ENCODE measurements at places on chromosomes 3 and 15. TPM values are rescaled to one million over a fixed set of nuclear protein-coding genes. Genes with fewer than 3 reads are reported as not detected.

- peak; percentile 19 for DNase-seq
These were observed 75.2 kb upstream of the ACAD9 start for GRCh38 chr3:128804017-128804810.

DNA sequence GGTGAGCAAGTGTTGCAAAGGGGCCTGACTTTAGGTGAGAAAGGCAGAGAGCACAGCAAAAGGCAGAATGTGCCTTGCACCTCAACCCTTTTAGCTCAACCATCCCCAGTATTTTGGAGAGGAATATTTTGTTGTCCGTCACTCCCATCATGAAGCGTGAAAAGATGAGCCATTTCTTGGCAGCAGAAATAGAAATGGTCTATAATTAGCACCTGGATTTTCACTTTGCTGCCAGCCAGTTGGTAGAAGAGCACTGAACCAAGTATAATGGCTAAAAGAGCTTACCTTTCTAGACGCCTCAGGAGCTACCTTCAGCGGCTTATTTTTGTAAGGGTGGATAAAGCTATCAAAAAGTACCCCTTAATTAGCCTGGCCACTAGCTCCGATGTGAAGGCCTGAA, 406.7 kb downstream of the OCA2 start:
- no peak for DNase-seq

DNA sequence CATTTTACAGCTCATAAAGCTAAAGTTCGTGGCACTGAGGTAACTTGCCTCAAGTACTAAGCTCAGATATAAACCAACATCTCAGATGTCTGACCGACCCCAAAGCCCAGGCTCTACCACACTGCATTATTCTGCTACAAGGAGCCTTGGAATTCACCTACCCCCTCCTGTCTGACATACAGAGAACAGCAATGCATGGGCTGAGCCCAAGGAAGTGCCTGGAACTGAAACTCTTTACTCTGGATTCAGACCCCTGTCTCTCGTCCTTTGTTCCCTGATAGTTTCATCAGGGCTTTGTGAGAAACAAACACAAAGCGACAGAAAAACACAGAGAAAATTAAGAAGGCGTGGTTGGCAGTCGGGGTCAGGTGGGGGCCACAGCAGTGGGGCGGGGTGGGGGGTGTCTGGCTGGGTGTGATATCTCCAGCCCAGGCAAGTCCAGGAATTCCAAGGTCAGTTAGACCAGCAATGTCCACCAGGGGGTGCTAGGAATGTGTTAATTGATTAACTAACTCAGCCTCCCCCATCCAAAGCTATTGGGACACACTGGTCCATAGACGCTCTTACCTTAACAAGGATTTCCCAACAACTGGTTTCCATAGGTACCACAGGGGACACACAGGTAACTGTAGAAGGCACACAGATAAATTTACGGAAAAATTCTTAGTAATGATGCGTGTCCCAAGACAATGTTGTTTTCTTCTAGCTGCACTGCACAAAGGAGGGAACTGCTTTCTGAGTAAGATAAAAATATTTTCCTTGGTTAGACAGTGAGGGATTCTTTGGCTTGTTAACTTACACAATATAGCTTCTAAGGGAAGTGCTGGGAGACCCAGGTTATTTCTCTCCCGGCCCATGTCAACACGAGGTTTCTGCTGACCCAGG, 18.8 kb upstream of the SSUH2 start:
- no peak for DNase-seq

Gene NAALADL2
- polyA plus RNA-seq = 5.9 TPM

DNA sequence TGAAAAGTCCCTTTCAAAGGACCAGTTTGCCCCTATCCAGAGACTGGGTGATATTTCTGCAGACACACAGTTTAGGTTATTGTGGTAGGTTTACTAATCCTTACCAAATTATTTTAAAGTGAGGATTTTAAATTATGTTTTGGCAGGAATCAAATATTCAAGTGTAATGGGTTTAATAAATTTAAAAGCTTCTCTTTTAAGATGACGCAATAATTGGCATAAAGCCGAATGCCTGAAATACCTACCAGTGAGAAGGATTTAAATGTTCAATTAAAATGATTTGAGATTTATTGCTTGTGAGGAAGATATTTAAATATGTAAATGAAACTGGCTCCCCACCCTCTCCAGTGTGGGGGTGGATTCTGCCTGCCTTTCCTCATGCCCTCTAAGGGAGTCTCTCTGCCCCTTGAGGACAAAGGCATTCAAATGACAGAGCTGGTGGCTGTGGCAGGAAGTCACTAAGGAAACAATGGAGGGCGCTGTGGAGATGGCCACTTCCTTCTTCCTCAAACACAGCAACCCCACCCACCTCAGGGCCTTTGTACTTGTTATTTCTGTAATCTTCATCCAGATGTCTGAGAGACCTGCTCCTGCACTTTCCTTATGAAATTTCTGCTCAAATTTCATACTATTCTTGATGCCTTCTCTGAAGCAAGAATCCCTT, 131.7 kb downstream of the TNIK start:
- DNase-seq = no peak

GRCh38 chr3:27483117-27484014, 818 bp downstream of the SLC4A7 start:
- DNase-seq = no peak

GRCh38 chr3:176401211-176401610, 796.1 kb downstream of the TBL1XR1 start:
- no peak for DNase-seq

Gene SLC22A13
- 0.24 TPM for polyA plus RNA-seq

DNA sequence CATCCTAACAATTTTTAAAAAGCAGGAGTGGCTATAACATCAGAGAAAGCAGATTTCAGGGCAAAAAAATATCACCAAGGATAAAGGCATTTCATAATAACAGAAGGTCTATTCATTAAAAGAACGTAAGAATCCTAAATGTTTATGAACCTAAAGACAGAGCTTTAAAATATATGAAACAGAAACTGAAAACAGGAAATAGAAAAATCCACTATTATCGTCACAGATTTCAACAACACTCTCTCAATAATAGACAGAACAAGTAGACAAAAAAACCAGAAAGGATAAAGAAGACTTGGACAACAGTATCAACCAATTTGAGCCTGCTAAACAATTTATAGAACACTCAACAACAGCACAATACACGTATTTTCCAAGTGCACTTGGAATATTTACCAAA, 71.4 kb downstream of the FBXL22 start:
- no peak for DNase-seq

Gene C3orf38
- 15.0 TPM for polyA plus RNA-seq

Gene TTLL13
- polyA plus RNA-seq = 0.20 TPM

Gene PAQR9
- 0.08 TPM for polyA plus RNA-seq

Gene GRM7
- polyA plus RNA-seq = not detected
